ENCODE measurements at places on chromosomes 12 and 14.

DNA sequence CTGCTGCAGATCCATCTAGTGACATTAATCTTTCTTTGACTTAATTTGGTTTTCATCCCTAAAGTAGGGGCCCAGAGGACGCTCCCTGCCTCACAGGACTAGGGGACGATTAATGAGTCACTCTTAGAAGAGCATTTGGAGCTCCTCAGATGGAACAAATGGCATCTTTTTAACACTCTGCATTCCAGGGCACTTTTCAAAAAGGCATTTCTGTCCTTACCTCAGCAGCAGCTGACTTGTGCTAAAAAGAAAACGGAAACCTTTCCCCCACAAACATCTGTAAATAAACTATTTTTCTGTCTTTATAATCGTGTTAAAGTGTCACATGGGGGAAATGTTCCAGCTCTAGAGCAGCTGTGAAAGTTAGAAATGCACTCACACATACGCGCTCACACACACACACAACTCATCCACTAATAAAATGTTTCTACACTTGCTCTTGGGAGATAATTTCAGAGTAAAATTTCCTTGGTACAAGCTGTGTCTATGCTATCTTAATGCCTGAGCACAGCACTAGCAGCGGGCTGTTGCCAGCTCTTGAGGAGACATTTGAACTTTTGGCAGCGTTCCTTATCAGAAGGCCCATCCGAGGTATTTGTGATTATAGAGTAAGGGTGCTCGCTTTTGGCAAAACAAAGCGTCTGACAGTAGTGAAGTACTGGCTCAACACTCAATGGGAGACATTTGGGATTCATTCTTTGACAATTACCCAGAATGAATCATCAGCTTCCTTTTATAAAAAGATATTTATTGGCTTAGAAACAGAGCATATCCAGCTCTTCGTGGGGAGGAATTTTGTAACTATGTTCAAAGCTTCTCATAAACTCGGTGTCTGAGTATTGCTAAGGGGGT is 141.3 kb downstream of the PLXNC1 start:
- peak; percentile 45 for DNase-seq

DNA sequence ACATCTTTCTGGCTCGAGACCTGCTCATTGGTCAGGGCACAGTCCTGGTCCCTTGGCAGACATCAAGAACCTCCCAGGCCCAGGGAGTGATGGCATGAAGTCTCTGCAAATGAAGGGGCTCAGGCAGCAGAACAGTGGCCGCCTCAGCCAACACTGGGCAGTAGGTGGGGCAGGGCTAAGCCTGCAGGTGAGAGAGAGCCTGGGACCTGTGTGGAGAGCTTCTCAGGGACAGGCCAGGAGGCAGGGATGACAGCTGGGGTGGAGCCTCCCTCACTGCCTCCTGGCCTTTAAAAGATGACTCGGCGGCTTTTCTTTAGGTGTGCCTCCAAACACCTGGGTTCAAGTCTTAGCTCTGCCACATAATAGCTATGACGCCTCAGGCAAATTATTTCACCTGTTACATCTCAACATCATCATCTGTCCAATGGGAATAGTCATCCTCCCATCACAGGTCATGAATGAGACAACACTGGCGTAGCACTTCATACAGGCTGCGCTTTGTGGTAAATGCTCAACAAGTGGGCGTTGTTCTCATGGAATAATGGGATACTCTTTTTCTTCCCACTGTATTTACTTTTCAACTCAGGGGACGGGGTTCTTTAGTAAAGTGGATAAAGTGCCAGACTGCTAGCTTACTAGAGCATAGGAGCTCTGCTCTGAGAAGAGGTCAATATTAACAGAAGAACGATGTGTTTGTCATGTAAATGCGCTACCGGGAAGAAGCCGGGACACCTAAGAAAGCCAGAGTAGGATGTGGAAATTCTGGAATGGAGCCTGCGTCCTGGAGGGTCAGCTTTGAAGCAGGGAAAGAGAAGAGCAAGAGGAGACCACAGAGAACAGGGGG is 277.4 kb downstream of the FOXN3 start:
- DNase-seq, result no peak

- no peak for DNase-seq
Observed at GRCh38 chr12:39622306-39622705, 2.7 kb upstream of the ABCD2 start.

- DNase-seq, result no peak
Observed at GRCh38 chr14:54646626-54647025, 79.7 kb downstream of the SAMD4A start.

DNA sequence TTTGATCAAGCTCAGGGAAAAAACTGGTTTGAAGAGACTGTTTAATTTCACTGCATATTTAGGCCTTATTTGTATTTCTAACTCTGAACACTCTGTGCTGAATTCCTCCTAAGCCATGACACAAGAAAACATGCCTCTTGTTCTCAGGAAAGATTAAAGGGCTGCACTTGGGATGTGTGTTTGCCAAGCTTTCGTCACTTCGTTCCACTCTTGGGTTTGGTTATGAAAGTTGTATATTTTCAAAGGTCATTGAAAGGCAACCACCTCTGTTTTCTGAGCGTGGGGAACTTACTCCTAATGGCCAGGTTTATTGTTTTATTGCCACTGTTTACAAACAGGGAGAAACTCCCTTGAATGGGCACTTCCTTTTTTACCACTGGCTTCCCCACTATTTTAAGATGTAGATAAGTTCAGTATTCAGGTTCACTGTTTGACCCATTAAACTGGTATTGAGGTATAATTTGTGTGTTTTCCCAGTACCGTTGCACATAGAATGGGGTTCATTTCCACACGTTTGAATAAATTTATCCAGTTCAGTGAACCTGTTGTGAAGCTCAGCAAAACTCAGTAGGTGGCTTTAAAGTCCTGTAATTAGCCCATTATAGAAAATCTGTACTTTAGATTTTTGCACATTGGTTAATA is 65.3 kb downstream of the NKX2-1 start:
- no peak for DNase-seq

- no peak for DNase-seq
Observed at GRCh38 chr12:26767116-26767515, 65.9 kb downstream of the ITPR2 start.

- DNase-seq, result no peak
Observed at GRCh38 chr12:66235626-66236281, 46.7 kb downstream of the IRAK3 start.

- DNase-seq, result no peak
Observed at GRCh38 chr12:15545334-15545733, 223.0 kb downstream of the PTPRO start.

DNA sequence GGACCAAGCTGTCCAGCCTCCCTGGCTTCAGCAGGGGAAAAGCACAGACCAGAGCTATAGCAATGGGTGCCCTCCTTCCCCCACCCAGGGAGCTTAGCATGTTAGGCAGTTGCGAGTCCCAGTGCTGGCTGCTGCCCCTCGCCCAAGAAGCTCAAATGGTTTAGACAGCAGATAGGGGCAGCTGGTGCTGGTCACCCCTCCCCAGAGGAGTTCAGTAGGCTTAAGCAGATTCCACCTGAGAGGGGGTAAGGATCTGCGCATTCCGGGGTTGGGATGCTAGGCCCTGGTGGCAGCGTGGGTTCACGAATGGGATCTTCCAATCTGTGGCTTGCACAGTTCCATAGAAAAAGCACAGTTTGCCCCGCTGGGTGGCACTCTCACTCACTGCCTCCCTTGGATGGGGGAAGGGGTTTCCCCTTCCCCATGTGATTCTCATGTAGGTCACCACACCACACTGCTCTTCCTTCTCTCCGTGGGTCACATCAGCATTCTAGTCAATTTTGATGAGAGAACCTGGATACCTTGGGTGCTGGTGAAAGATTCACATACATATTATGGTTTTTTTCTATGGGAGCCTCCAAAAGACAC is 665.6 kb downstream of the C12orf50 start:
- no peak for DNase-seq

DNA sequence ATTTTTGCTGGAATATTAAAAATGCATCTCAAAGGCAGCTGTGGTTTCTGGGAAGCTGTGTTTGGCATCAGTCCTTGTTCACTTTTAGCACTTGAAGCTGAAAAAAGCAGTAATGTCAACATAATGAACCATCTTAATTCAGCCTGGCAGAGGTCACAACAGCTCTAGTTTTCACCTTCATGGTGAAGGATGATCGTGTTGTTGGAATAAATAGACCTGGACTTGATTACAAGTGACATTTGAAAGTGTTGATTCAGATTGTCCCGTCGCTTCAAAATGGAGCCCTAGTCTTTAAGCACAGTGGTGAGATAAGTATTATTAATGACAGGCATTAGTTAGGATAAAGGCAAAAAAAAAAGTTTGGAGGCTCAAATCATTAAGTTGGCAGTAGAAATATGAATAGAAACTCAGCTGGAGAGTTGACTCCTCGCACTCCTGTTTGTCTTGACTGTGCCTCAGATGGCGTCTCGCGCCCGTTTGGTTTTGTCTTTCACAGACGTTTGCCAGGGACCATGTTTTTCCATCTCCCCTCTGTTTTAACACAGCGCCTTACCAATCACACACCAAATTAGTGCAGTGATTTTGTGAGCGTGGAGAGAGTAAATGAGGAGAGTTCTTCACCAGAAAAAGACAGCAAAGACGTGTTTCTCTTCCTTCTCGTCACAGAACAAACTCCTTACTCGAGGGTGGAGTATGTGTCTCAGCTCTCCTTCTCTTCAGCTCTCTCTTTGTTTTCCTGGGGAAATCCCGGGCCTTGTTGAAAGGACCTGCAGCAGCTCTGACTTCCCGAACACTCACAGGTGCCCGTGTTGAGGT is 53.4 kb upstream of the MMP17 start:
- DNase-seq, result peak; percentile 24

- no peak for DNase-seq
Observed at GRCh38 chr14:54259821-54260220, 137.0 kb upstream of the CDKN3 start.
